Fibroblast of skin of right biceps (primary cell): ENCODE measurements at places on chromosomes 11 and 22.

- DNase-seq, result no peak
Observed at GRCh38 chr11:106553304-106553703, 465.0 kb downstream of the GUCY1A2 start.

DNA sequence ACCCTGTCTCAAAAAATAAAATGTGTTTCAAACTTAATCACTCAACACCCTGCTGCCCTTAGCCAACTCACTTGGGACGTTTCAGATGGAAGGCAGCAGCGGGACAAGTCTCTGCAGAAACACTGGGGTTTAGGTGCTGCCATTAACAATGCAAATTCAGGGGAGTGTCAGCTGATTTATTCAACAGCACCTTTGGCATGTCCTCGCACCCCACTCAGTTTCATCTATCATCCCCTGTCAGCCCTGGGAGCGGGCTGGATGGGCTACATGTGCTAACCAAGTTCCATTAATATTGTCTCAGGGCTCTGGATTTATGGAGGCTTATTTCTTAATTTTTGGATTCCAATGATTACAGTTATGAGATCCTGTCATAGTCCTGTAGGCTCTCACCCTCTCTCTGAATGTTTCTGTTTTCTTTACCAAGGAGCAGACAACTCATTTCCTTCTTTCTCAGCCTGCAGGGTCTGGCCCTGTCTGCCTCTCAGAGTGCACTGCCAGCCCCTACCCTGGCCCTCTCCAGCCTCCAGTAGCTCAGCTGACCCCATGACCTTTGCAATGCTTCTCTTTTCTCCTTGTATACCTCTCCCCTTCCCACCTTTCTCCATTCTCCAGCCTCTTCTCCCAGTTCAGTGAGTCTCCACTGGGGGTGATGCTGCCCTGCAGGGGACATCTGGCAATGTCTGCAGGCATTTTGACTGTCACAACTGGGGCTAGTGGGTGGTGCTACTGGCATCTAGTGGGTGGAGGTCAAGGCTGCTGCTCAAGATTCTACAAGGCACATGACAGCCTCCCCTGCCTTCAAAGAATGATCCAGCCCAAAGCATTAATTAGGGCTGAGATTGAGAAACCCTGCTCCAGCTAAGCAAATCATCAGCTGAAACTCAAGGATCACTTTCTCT, 79.0 kb downstream of the APIP start:
- DNase-seq, result no peak

GRCh38 chr11:27945348-27945747, 162.6 kb downstream of the KIF18A start:
- DNase-seq, result no peak

DNA sequence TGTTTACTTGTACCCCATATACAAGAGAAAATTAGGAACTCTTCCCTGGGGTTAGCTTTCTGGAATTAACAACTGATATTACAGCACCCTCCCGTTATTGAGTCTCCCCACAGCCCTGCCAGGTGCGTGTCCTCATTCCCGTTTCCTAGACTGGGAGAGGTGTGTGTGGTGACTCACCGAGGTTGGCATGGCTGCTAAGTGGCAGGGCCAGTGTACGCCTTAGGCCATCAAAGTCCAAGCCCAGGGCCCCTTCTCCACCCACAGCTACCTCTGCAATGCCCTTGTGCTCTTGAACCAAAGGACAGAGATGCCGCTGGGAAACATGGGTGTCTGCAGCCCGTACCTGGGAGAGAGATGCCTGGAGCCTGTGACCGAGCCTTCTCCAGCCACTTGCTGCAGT, 12.3 kb downstream of the IFT27 start:
- DNase-seq, result no peak

DNA sequence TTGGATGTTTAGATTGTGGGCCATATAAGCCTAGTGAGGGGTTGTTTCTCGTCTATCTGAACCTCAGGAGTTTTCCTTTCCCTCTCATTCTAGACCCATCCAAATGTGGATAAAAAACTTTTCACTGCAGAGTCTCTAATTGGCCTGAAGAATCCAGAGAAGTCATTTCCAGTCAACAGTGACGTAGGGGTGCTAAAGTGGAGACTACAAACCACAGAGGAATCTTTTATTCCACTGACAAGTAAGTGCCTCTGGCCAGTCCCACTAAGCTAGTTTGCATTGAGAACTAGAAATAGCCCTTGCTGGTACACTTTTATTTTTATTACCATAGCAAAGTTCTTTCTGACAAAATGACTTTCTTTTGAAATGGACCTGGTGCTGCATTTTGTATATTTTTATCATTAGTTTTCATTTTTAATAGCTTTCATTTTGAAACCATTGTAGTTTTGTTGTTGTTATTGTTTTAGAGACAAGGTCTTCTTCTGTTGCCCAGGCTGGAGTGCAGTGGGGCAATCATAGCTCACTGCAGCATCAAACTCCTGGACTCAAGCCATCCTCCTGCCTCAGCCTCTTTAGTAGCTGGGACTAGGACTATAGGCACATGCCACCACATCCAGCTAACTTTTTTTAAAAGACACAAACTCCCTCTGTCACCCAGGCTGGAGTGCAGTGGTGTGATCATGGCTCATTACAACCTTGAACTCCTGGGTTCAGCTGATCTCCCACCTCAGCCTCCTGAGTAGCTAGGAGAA, 14.6 kb upstream of the PHLDB1 start:
- no peak for DNase-seq

GRCh38 chr11:123976770-123977560, 616 bp downstream of the OR10S1 start:
- no peak for DNase-seq

DNA sequence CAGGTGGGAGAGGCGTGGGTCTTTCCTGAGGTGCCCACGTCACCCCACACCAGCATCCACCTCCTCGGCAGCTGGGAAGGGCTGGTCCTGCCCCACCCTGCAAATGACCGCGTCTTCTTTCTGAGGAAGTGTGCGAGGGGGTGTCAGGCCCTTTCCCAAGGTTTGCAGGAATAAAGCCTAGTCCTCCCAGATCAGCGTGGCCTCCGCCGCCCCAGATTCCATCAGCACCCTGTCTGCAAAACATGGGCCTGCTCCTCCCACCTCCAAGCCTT, 14.4 kb upstream of the SLC39A13 start:
- DNase-seq, result no peak

GRCh38 chr11:116725434-116726221, 47.2 kb downstream of the BUD13 start:
- DNase-seq, result peak; percentile 63

DNA sequence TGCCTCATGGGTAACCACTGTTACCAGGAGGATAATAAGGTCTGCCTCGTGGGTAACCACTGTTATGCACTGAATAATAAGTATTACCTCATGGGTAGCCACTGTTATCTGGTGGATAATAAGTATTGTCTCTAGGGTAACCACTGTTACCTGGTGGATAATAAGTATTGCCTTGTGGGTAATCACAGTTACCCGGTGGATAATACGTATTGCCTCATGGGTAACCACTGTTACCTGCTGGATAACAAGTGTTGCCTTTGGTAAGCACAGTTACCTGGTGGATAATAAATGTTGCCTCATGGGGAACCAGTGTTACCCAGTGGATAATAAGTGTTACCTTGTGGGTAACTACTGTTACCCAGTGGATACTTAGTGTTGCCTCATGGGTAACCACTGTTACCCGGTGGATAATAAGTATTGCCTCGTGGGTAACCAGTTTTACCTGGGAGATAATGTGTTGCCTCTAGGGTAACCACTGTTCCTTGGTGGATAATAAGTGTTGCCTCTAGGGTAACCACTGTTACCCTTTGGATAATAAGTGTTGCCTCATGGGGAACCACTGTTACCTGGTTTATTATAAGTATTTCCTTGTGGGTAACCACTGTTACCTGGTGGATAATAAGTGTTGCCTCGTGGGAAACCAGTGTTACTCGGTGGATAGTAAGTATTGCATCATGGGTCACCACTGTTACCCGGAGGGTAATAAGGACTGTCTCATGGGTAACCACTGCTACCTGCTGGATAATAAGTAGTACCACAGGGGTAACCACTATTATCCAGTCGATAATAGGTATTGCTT, 10.6 kb upstream of the NXPE4 start:
- DNase-seq, result no peak

DNA sequence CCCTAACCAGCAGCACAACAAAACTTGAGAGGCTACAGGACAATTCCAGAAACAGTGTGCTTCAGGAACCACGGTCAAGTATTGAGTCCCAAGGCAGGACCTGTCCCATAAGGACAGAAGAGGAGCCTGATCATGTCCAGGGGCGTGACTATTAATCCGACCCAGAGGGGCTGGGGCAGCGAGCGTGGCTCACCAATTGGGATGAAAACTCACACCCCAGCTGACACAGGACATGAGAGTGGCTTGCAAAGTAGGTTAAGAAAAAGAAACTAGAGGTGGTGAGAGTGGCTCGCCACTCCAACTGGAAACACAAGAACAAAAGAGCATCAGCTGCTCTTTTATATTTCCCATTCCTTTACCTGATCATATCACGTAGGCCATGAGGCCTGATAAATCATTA, 16.0 kb upstream of the FEZ1 start:
- no peak for DNase-seq

DNA sequence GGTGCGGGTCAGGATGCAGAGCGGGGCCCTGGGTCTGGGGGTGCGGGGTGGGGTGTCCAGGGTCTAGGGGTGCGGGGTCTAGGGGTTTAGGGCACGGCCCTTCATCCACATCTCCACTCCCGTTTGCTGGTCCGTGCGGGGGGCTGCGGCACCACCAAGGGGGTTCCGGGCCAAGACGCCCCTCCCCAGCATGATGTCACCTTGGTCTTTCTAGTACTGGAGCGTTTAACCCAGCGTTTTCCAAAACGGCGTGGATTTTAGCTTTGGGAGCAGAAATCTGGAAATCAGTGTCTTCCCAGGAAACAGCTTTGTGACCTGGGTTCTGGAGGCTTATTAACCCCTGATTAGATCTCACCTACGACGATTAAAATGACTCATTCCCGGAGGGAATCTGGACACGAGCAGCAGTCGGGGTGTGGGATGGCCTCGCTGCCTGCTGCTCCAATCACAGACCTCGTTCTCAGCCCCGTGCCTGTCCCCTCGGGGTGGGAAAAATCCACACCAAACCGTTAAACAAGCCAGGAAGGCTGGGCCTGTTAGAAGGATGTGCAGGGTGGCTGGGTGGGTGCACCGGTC, 759 bp downstream of the AP2A2 start:
- DNase-seq, result peak; percentile 70

GRCh38 chr11:78223320-78223954, 34.7 kb downstream of the USP35 start:
- DNase-seq, result no peak

DNA sequence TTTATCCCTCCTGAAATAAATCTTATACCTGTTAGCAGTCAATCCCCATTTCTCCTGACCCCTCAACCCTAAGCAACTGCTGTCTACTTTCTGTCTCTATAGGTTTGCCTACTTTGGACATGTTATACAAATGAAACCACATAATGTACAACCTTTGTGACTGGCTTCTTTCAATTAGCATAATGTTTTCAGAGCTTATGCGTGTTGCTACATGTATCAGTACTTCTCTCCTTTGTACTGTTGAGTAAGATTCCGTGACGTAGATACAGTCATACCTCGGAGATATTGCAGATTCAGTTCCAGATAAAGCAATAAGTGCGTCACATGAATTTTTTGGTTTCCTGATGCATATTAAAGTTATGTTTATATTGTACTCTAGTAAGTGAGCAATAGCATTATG, 127.3 kb downstream of the MORC2 start:
- no peak for DNase-seq

DNA sequence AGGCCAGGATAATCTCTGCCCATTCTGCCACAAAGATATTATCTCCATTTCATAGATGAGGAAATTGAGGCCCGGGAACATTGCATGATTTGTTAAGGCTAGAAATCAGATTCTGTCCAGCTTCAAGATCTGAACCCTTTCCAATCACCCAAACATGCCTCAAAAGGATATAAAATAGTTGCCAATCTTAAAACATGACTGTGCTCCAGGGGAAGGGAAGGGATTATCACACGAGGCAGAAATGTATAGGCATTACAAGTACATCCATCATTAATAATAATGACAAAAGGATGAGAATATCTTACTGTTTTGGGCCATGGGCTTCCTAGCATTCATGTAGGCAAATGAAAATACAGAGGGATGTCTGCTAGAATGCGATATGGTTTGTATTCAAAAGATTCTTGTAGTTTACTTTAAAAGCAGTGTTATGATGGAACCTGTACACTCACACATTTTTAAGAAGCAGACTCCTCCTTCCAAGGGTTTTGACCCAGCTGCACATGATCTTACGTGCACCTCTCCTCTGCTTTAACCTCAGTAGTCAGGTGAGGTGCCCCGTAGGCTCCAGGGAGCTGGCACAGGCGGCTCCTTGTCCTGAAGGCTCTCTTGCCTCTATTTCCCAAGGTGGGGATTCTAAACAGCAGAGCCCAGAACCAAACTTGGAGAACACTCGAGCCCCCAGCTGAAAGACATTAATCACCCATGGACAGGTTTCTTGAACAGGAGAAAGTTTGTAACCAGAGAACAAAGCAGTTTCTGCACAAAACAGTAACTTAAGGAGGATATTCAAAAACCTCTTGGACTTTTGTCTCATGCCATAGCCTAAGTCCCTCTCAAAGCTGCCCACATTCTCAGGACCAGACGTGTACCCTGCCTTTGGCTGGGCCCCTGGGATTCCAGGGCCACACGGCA, 36.0 kb downstream of the PARVA start:
- no peak for DNase-seq

DNA sequence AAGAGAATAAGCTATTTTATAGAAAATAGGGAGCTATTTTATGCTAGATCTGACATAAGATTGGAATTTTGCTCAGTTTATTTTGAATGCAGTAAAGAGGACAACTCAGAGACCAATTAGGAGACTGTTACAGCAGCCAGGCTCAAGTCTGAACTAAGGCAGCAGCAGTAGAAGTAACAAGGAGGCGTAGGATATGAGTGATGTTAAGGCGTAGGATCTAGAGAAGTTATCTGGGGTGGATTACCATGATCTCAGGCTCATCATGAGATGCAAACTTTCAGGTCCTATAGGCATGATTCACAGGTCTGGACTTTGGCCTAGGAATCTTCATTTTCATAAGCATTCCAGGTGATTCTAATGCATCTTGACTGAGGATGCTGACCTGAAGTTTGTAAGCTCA, 108.9 kb upstream of the BLID start:
- no peak for DNase-seq

DNA sequence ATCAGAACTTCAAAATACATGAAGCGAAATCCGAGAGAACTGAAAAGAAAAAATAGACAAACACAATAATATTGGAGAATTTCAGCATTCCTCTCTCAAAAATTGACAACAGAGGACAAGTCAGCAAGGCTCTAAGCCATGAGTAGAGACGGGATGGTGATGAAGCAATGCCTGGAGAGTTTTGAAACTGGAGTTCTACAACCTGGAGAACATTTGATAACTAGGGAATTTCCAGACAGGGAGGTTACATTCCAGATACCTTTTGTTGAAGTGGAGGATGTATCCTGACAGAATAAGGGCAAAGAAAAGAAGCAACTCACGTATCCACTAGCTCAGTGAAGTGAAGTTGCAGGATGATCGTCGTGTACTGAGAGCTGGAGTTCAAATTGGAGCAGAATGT, 291.4 kb downstream of the CTTN start:
- DNase-seq, result no peak

GRCh38 chr22:29715240-29715639, 4.6 kb upstream of the CABP7 start:
- no peak for DNase-seq

GRCh38 chr11:119723243-119723951, 5.6 kb downstream of the NECTIN1 start:
- DNase-seq, result no peak

GRCh38 chr11:128846985-128847384, 20.1 kb downstream of the KCNJ1 start:
- no peak for DNase-seq
